ENCODE measurements at places on chromosomes 1 and 21.

DNA sequence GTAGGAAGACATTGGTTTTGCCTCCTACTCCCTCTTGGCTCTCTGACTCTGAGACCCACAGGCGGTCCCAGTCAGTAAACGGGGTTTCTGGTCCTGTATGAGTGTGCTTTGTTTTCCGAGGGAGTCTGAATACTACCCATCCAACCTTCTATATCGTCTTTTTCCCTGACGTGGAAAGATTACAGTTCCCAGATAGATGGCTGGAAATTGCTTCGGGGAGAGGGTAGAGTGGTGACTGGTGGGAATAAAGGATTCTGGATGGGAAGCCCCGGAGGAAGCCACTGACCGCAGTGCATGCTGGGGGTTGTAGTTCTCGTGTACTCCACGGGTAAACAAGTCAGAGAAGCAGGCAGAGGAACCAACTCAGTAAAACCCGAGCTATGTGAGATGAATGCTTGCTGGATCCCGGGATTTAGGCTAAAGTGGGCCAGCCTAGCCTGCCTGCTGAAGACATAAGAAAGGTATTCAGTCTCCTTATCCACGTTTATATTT lies 66.2 kb upstream of the IRF2BP2 start:
- peak; percentile 84 for DNase-seq

GRCh38 chr1:92323473-92324453 lies 24.9 kb downstream of the RPAP2 start:
- no peak for DNase-seq

DNA sequence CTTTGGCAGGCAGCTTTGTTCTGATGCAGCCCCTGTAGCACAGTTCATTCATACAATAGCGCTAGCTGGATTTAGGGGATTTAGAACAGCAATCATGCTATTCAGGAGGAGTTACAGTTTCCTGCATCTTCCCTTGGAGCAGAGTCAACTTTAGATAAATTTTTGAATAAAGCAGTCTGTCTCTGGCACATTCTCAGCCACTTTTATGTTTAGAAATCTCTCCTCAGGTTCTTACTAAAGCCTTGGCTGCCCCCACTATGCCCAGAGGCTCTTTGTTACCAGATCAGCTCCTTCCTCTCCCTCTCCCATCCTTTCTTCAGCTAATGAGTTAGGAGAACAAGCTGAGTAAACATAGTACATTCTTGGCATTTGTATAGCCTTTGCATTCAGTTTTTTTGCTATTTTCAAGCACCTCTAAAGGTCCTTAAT lies 17.0 kb upstream of the PIGC start:
- peak; percentile 36 for DNase-seq

DNA sequence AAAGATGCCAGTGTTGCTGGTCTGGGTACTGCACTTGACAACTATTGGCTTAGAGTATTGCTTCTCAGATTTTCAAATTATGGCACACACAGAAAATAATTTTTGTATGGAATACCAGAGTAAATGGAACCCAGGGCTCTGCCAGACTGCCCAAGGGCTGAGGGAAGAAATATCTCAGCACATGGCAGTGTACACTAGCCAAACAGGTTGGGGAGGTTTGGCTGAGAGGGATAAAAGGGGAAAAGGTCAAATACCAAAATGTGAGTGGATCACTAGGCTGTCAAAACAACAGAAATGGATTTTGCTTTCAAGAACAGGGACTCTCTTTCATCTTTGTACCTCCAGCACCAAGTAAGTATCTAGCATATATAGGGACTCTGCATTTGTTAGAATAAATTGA lies 3.0 kb upstream of the RGS8 start:
- no peak for DNase-seq

- no peak for DNase-seq
Observed at GRCh38 chr21:43189936-43190335, 21.1 kb downstream of the CRYAA start.

DNA sequence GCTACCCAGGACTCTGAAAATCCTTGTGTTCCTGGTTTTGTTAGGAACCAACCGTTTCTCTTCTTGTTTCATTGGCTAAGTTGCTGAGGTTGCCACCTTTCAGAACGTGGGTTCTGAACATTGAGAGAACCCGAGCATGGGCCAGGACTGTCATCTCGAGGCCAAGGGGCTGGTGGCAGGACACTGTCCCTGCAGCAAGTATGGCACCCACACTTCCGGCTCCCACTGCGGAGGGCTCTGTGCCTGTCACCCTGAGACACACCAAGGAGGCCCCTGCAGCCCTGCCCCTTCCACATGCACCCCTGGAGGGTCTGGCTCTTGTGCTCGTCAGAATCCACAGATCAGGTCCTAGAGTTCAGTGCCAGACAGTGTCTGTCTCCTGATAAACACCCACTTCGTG lies 39.1 kb upstream of the LRRC3 start:
- DNase-seq: no peak

DNA sequence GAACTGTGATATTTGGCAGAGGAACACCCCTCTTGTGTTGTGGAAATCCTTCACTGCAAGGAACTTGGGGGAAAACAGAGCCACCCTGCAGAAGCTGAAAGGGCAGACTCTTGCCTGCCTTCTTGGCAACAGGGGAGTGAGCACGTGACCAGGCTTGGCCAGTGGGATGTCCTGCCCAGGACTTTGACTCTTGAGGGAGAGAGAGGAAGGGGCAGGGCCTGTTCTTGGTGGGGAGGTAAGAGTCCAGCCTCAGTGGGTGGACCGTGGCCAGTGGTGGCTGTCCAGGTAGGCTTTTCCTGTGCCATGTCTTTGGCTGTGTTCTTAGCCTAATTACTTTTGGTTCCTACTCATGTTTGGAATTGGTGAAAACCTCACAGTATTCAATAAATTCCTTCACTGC lies 8.6 kb upstream of the AK2 start:
- DNase-seq: no peak

- DNase-seq: peak; percentile 69
Observed at GRCh38 chr1:205588636-205589035, 43.2 kb downstream of the ELK4 start.

DNA sequence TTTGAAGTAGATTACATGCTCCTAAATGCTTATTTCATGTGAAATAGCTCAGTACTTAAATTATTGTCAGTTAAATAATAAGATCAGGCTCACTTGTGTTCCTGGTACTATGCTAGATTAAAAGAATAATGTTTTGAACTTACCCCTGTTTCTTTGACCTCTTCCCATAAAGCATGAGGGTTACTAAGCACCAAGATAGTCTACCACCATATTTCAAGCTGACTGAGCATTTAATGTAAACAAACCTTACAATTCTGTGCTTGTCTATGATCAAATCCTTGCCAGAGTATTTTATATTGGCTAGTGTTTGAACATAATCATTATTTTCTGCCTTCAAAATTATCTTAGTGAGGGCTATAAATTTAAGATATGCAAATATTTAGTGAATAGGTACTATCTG lies 98.1 kb downstream of the LHX9 start:
- DNase-seq: no peak

DNA sequence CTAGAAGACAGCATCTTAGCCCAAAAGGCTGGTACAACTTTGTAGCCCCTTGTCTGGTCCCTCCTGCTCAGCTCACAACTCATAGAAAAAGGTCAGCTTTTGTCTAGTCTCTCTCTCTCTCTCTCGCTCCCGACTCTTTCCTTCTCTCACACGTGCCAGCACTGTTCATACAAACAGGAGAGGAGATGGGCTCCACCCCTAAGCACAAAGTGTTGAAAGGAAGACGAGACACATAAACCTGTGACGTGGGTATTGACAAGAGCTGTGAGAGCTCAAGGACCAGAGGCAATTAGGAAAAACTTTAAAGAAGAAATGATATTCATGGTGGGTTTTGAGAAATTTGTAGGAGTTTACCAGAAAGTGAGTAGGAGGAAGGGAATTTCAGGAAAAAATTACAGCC lies 23.6 kb upstream of the KCNC4 start:
- no peak for DNase-seq

DNA sequence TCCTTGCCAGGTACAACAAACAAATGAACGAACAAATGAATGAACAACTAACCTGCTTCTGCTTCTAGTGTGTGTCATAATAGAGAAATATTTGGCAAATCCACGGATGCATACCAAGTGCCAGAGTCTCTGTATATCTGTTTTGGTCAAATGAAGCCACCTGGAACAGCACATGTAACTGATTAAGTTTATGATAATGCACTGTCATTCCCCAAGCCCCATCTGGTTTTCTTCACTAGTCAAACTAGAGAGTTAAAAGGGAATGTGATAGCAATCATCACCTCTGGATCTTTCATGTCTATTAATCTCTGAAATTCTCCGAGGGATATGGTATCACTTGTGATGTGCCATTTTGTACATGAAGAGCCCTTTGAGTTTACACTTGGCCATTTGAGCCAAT lies 21.0 kb upstream of the SCAF4 start:
- DNase-seq: no peak

DNA sequence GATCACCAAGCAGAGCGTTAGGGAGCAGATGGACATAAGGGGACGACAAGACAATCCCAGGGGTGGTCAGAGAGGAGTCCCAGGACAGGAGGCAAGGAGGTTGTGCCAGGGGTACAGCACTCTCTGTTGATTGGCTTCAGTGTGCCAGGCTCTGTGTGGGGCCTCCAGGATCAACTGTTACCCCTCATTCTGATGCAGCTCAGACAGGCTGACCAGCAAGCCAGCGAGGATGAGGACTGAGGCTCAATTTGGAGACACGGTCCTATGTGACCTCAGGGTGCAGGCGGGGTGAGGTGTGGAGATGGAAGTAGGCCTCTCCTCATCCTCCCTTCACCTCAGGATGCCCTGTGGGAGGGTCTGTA lies 4.0 kb downstream of the HYI start:
- no peak for DNase-seq

- DNase-seq: no peak
Observed at GRCh38 chr1:90295534-90295933, 300.6 kb downstream of the ZNF326 start.

GRCh38 chr21:45018131-45019075 lies 56.0 kb upstream of the ADARB1 start:
- DNase-seq: no peak

GRCh38 chr1:66416295-66416694 lies 117.7 kb upstream of the SGIP1 start:
- no peak for DNase-seq

GRCh38 chr1:85109475-85109874 lies 61.2 kb upstream of the MCOLN3 start:
- DNase-seq: peak; percentile 72

- no peak for DNase-seq
Observed at GRCh38 chr1:10709646-10710045, 86.8 kb downstream of the CASZ1 start.

- DNase-seq: no peak
Observed at GRCh38 chr1:36657826-36658225, 175.1 kb upstream of the CSF3R start.

DNA sequence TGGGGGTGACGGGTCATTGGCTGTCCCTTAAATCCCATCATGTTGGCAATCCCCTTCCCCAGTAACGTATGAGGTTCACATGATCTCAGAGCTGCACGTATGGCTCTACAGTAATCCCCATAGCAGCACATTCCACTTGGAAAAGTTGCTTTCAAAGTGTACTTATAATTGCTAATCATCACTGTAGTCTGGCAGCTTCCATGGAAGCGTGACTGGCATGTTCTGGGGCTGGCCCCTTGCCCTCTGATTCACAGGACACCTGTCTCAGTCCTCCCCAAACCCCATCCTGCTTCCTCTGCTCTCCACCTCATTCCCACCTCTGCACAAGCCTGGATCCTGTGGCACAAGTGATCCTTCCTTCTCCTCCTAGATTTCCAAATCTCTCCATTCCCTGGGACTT lies 102.2 kb downstream of the TSEN15 start:
- DNase-seq: no peak

GRCh38 chr21:34979383-34979782 lies 69.7 kb downstream of the RUNX1 start:
- DNase-seq: no peak

- DNase-seq: peak; percentile 15
Observed at GRCh38 chr1:83545066-83545862, 453.7 kb downstream of the TTLL7 start.

DNA sequence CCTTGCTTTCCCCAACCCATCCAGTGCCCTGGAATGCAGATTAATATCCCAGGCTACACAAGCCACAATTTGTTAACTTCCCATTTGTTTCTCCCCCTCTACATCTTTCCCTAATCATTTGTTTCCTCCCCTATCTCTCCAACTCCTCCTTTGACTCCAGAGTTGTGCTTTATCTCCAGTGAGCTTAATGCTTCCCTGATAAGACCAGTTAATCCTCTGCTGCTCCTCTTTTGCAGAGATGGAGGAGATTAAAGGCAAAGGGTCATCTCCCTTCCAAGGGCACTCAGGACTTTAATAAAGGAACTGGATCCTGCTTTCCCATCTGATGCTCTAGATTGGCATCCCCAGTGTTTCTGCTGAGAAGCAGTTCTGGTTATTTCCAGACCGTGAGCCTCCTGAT lies 7.1 kb downstream of the FAM78B start:
- DNase-seq: no peak

GRCh38 chr1:234535763-234536515 lies 57.0 kb upstream of the TARBP1 start:
- peak; percentile 67 for DNase-seq

DNA sequence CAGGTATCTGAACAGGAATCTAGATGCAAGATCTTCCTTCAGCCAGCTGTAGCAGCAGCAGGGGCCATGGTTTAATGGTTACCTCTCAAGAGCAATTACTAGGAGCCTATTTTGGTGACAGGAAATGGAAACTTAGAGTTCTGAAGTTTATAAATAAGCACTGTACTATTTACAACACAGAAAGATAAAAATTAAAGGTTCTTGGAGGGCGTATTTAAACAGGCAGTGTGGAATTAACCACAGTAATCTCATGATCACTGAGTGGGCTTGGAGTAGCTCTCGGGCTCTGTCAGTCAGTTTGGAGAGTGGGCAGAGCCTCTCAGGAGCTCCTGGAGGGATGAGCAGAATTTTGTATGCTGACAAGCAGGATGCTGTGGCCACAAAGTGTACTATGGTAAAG lies 10.2 kb upstream of the FCRL5 start:
- no peak for DNase-seq

DNA sequence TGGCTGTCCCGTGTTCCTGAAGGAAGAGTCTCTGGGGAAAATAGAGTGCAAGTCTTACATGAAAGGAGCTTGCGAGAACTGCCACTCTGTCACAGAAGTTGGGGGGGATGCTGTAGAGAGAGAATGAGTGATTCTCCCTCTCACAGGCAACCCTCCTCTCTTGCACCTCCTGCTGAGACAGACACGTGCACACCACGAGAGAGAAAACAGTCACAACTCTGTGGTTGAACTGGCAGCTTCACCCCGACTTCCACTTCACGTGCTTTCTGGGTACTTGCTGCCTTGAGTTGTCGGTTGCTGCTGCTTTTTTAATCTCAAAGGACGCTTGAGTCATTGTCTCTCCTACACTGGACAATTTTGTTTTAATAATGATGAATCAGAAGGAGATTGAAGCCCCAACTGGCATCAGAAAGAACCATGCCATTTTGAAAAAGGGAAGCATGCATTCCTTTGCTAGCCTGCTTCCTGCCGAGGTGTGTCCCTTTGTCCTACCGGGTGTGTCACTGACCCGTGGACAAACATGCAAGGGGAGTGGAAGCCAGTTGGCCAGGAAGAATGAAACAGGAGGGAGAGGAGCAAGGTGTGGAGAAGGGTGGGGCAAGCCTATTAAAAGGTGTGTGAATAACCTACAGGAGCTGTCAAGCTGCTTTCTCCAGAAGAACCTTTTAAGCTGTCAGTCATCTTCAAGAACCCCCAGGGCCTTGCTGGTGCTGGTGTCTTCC lies 164.2 kb downstream of the CACNA1E start:
- DNase-seq: no peak

Data from fibroblast of the aortic adventitia (primary cell).